Lung (tissue), 17 donors: ENCODE measurements at places on chromosomes 12 and 14.

- H3K4me1 ChIP-seq = no peaks in the 10 kb centered on the region
- no peaks in the 10 kb centered on the region for H3K27me3 ChIP-seq
- H3K36me3 ChIP-seq = no peaks in the 10 kb centered on the region
- DNase-seq = no peak
- H3K27ac ChIP-seq = no peak overlapping the region
Observed at GRCh38 chr14:28061006-28061405, 705.6 kb upstream of the FOXG1 start.

GRCh38 chr14:89085737-89086382 is 261.4 kb downstream of the TTC8 start:
- peak; percentile 20 for DNase-seq
- no peaks in the 10 kb centered on the region for H3K36me3 ChIP-seq
- peaks cover 14% of the 10 kb centered on the region for H3K4me1 ChIP-seq
- H3K27me3 ChIP-seq = no peaks in the 10 kb centered on the region
- H3K27ac ChIP-seq = no peak overlapping the region

- H3K36me3 ChIP-seq = no peaks in the 10 kb centered on the region
- no peaks in the 10 kb centered on the region for H3K27me3 ChIP-seq
- no peak overlapping the region for H3K4me3 ChIP-seq
- H3K4me1 ChIP-seq = no peaks in the 10 kb centered on the region
Observed at GRCh38 chr14:70052990-70053389, 135.8 kb downstream of the SLC8A3 start.

- DNase-seq = peak; percentile 91
- no peaks in the 10 kb centered on the region for H3K27me3 ChIP-seq
- no peaks in the 10 kb centered on the region for H3K36me3 ChIP-seq
- peak overlapping the region; percentile 81 for H3K27ac ChIP-seq
Observed at GRCh38 chr12:96445691-96446583, 43.4 kb upstream of the CFAP54 start.

DNA sequence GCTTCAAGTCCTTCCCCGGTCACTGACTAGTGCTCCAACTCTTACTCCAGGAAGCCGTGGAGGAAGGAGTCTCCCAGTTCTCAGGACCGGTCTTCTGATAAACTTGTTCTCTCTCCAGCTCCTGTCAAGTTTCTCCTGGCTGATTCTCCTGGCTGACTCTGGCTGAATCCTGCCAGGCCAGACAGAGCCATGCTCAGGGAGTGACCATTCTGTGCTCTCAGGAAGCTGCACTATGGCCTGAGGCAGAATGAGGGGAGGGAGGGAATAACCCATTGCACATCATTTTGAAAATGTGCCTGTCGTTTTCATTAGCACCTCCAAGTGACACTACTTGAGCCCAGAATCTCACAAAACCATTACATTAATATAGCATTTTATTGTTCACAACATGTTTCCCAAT is 80.8 kb downstream of the IFNG start:
- H3K4me1 ChIP-seq = no peaks in the 10 kb centered on the region
- H3K4me3 ChIP-seq = no peak overlapping the region
- no peak for DNase-seq
- H3K27me3 ChIP-seq = no peaks in the 10 kb centered on the region
- no peak overlapping the region for H3K27ac ChIP-seq

- H3K4me3 ChIP-seq = no peak overlapping the region
- peak overlapping the region; percentile 37 for H3K27ac ChIP-seq
Observed at GRCh38 chr14:51860825-51861499, 550 bp downstream of the GNG2 start.

DNA sequence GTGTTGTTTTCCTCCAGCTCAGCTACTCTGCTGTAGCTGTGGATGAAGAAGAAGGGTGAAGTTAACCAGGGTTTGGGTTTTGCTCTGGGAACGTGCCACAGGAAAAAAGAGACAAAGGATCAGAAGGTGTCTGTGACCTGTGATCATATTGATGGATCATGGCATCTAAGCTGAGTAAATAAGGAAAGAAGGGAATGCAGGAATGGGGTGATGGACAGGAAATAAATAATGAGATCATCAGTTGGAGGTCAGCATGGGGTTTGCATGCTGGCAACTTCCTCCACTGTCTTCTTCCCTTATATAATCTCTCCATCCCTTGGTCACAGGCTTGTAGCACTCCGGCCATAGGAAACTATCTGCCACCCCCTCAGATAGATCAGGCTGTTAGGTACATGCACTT is 430.3 kb upstream of the PDE3A start:
- H3K27me3 ChIP-seq = no peaks in the 10 kb centered on the region
- no peaks in the 10 kb centered on the region for H3K36me3 ChIP-seq
- H3K4me3 ChIP-seq = no peak overlapping the region
